LHCN-M2 (cell line): ENCODE measurements at places on chromosomes 4 and X. TPM values are rescaled to one million over a fixed set of nuclear protein-coding genes. Genes with fewer than 3 reads are reported as not detected.

GRCh38 chrX:101550362-101550750 is at the start of gene ARMCX1:
ARMCX1 (plus strand) TSS chrX:101550547; CDS start chrX:101552931, 2,384 bp downstream.
- DNase-seq, result peak; percentile 90

- DNase-seq, result no peak
These were observed 4.3 kb downstream of the HADH start for GRCh38 chr4:107993969-107994368.

DNA sequence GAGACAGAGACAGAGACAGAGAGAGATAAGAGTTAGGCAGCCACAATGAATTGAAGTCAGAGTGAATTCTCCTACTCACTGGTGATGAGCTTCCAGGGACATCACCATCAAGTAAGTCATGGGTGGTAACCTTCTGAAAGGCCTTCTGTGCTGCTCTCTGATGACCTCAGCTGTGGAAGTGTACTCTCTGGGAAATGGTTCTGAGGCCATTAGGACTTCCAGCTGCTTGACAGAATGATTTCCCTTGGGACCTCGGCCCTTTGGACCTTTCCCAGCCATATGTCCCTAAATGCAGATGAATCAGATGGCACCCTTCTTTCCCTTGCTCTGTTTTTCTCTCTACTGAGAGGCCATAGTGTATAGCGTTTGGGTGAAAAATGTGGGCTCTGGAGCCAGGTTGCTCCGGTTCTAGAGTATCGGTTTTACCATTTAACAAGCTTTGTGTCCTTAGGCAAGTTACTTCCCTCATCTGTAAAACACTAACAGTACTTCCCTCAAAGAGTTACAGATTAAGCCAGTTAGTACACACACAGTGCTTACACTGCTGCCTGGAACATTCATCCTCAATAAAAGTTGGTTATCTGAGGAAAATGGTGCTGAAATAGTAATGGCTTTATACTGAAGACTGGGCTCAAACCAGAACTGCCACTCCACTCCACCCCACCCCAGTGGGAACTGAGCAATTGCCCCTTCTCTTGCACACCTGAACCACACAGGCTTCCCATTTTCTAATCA is 7.6 kb downstream of the SEPTIN11 start:
- DNase-seq, result peak; percentile 41

DNA sequence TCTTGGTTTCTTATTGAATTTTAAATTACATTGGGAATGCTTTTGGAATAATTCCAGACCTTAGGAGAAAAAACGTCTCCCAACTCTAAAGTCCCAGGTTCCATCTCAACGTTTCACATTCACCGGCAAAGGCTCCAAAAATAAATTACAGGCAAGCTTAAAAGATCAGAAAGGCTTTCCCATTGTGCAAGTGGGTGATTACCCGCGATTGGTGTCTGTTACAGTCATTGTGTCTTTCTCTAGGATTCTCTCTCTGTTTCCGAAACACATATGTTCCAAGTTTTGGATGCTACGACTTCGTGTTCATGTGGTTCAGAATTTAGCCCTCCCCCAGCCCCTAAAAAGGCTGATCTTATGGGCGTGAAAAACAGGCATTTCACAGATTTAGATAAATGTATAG is 41.8 kb downstream of the PALLD start:
- no peak for DNase-seq

DNA sequence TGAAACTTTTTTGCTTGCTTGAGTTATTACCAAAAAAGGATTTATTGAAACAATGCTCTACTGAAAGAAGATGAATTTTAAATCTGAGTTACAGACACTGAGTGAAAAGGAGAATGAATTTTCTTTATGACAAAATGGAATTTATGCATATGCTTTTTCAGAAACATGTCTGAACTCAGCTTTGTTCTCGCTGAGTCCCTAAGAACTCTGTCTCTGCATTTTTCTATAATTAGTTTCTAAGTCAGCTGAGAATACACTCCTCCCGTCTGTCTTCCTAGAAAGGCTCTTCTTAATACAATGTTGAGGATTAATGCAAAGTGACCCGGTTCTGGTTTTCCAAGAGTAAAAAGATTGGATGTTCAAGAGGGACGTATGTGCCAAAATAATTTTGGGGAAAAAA is 463.5 kb downstream of the NKX6-1 start:
- no peak for DNase-seq

DNA sequence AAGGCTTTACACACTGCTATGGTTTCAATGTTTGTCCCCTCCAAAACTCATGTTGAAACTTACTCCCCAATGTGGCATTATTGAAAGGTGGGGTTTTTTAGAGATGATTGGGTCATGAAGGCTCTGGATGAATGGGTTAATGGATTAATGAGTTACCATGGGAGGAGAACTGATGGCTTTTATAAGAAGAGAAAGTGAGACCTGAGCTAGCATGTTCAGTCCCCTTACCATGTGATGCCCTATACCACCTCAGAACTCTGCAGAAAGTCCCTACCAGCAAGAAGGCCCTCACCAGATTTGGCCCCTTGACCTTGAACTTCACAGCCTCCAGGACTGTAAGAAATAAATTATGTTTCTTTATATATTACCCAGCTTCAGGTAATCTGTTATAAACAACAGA is 68.9 kb upstream of the CAPN6 start:
- DNase-seq, result no peak

MTCP1 gene
- 2.0 and 7.2 TPM in 2 replicates for total RNA-seq
